ENCODE measurements at places on chromosomes 7 and 10.
A peak's percentile ranks its signal among the peaks of the same experiment; 100 is the strongest.

- DNase-seq, result no peak
Observed at GRCh38 chr7:40715053-40715430, 580.2 kb downstream of the SUGCT start.

DNA sequence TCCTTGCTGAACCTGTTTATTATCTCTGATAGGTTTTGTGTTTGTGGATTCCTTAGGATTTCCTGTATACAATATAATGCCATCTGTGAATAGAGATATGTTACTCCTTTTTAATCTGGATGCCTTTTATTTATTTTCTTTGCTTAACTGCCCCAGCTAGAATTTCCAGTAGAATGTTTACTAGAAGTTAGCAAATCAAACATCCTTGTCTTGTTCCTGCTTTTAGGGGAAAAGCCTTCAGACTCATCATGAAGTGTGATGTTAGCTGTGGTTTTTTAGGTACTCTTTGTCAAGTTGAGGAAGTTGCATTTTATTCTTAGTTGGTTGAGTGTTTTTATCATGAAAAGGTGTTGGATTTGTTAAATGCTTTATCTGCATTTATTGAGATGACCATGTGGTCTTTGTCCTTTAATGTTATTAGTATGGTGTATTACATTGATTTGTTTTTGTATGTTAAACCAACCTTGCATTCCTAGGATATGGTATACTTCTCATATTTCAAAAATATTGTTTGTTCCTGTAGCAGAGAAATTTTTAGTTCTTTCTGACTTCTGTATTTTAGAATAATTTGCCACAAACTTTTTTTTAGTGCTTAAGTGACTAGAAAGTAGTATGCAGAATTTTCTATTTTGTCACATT lies 24.3 kb downstream of the PPP2R2D start:
- no peak for DNase-seq

DNA sequence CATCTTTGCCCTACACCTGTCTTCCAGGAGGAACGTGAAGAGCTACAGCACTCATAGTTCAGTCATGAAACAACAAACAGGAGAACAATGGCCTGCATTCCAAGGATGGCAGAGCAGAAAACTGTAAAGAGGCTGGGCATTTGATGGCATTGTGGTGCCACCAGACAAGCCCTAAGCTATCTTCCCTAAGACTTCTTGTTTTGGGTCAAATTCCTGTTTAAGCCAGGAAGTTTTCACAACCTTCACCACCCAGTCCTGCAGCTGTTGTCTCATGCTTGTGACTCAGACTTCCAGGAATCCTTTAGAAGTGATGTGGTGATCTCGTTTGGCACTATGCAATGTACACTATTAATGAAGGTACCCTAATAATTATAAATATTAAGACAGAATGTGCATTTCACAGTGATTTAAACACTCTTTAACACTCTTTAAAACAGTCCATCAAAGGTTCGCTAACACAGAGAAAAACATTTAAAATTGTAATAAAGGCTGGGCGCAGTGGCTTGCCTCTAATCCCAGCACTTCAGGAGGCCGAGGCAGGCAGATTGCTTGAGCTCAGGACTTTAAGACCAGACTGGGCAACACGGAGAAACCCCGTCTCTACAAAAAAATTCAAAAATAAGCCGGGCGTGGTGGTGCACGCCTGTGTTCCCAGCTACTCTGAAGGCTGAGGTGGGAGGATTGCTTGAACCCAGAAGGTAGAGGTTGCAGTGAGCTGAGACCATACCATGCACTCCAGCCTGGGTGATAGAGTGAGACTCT lies 2.7 kb upstream of the HERPUD2 start:
- DNase-seq, result no peak

- no peak for DNase-seq
Observed at GRCh38 chr10:78752708-78753107, 316.1 kb upstream of the ZMIZ1 start.

DNA sequence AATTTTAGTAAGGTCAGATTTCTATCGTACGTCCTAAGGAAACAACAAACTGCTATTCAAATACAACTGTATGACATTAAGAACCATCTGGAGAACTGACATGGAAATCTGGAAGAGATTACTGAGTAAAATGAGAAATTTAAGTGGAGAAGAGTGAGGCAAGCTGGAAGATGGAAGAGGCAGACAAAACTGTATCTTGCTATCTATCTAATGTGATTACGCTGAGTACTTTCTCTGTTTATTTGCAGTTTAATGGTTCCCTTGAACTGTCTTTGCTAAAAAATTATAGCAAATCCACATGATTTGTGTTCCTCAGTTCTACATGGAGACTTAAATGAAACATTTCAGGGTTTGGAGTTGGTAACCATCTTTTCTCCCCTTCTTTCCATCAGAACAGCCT lies 927.1 kb upstream of the MBL2 start:
- no peak for DNase-seq

GRCh38 chr7:30660331-30661255 lies 21.7 kb downstream of the CRHR2 start:
- no peak for DNase-seq

DNA sequence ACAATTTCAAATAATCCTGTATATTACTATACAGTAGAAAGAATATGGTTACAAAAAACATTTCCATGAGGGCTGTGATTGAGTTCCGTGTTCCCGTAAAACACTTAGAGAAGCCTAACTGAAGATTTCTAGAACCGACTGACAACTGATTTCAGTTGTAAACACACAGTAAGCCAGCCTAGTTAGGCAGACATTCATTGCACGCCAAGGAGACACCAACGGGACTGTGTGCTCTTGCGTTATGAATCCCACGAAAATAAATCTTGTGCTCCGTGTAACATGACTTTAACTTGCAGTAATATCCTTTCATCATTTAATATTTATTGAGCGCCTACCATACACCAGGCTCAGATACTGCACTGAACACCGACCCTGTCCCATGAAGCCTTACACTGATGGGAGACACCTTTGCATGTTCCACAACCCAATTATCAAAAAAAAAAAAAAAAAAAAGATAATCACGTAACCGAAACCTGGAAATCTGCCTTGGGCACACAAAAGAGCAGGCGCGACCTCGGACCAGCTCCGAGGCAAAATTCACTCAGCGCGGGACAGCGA lies 420 bp upstream of the KLHL7 start:
- DNase-seq, result peak; percentile 11

DNA sequence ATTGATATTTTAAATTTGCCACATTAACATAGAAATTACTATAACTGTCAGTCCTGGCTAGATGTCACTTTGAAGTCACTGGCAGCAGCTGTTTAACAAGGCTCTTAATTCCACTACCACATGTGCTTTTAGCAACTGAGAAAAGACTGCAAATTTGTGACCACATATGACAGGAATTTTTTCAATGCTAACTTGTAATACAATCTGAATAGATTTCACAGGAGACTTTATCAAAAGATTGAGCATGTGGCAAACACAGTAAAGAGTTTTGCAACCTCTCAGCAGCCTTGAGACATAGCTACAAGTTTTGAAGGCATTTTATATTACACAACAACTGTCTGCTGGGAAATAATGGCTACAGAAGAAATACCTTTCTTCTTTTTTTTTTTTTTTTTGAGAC lies 73.0 kb downstream of the MICU1 start:
- no peak for DNase-seq

- DNase-seq, result no peak
Observed at GRCh38 chr7:114212721-114213429, 201.7 kb upstream of the FOXP2 start.

DNA sequence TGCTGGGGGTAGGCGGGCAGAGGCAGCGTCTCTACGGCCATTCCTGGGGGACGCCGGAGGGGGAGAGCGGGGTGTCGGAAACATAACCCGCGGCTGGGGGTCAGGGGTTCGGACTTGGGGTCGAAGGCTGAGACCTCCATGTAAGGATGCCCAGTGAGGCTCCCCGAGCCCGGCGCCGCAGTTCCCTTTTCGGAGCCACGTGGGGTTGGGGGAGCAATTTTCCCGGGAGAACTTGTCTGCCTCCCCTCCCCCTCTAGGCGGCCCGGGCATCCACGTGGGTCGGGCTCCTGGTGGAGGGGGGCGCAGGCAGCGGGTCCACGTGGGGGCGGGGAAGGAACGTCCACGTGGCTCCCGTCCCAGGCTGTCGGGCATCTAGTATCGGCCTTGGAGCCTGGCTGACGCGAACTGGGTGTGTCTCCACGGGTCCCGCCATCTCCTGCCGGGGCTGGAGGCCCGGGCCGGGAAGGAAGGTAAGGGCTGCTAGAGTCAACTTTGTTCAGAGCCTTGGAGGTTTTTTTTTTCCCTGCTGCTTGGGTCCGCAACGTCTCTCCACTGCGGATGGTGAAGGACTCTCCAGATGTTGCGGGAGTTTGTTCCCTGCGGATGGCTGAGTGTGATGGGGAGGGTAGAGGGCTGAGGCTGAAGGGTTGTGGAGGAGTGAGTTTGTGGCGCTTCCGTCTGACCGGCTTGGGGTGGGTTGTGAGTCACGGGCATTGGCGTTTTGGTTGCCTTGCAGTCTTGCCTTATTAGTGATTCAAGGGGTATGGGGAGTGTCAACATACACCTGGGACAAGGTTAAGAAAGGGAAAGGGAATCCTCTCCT lies 744 bp downstream of the PPRC1 start:
- peak; percentile 72 for DNase-seq

- no peak for DNase-seq
Observed at GRCh38 chr7:48901966-48902365, 22.4 kb upstream of the CDC14C start.

DNA sequence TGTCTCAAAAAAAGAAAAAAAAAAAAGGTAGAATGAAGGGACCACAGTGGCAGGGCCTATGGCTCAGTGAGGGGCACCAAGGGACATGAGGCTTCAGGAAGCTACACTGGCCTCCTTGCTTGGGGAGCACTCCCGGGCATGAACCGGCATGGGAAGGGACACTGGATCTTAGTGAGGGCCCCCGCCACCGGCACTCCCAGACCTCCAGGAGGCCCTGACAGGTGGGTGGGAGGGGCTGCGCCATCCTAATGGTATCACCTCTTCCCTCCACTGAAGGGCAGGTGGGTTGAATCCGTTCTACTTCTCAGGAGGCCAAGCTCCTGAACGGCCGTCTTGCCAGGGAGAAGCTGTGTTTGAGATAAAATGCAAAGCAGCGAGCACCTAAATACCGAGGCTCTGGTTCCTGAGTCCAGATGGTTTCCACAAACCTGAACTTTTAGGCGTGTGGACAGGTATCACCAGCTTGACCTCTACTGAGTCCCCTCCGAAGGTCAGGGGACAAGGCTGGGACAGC lies 69.8 kb downstream of the C10orf143 start:
- DNase-seq, result no peak

GRCh38 chr10:74530981-74531380 lies 295.4 kb upstream of the KAT6B start:
- no peak for DNase-seq

DNA sequence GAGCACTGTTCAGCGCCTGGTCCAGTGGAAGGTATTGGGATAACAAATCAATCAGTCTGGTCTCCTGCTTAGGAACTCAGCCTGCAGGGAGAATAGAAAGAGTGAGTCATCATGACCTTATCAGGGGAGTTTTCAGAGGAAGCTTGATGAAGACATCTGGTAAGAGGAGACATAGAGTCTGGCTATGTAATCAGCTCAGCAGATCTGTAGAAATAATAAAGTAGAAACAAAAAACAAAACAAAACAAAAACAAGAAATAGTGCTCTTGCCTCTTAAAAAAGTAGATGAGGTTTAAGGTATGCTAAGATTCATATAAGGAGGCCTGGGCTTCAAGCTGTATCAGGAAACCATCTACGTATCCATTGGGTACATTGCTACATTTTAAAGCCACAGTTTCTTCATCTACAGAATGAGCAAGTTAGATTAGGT lies 14.4 kb downstream of the TAS2R41 start:
- DNase-seq, result no peak

All from activated naive CD4-positive, alpha-beta T cell treated with anti-CD3 and anti-CD28 coated beads for 36 hours (primary cell).